Stimulated activated CD8-positive, alpha-beta memory T cell treated with anti-CD3 and anti-CD28 coated beads, Interleukin-7, amount 100 ng/mL, for 4 hours (primary cell): ENCODE measurements at places on chromosomes 1 and 21.

DNA sequence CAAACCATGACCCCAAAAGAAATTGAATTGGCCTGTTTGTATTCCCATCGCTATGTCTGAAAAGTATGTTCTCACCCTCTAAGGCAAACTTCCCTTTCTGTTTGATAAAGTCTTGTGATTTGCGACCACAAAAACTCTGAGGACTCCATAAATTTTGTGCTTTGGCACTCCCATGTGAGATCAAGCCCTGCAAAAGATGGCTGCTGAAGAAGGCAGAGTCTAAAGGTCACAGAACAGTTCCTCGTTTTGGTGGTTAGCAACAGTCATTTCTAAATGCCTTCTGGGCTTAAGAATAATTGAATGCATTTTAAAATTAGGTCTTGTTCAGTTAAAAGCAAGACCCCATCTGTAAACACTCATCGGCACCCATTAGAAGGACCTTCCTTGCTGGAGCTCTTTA, 441.6 kb downstream of the OMA1 start:
- DNase-seq = no peak

GRCh38 chr1:84166797-84167196, 22.7 kb downstream of the PRKACB start:
- DNase-seq = no peak

DNA sequence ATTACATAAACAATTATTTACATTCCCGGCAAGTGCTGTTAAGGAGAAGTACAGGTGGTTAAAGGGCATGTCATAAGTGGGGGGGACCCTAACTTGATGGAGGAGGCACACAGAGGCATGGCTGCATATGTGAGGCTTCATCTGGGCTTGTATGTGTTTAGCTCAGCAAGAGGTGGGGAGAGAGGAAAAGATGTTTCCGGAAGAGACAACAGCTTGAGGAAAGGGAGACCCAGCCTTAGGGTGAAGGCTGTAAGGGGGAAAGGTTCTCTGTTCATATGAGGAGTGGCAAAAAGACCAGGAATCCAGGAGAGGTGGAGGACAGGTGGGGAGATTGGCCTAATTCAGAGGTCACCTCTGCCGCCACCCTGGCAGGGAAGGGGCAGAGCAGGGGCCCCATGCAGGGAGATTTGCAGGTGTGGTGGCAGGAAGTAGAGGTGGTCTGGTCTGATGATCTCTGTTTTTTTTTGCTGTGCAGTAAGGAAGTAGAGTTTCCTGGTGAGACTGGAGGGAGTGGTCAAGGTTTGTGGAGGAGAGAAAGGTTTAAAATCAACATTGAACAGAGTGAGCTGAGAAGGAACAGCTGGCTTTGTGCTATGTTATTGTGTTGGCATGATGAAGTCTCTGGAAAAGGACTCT, 9.0 kb downstream of the TRAF5 start:
- no peak for DNase-seq

DNA sequence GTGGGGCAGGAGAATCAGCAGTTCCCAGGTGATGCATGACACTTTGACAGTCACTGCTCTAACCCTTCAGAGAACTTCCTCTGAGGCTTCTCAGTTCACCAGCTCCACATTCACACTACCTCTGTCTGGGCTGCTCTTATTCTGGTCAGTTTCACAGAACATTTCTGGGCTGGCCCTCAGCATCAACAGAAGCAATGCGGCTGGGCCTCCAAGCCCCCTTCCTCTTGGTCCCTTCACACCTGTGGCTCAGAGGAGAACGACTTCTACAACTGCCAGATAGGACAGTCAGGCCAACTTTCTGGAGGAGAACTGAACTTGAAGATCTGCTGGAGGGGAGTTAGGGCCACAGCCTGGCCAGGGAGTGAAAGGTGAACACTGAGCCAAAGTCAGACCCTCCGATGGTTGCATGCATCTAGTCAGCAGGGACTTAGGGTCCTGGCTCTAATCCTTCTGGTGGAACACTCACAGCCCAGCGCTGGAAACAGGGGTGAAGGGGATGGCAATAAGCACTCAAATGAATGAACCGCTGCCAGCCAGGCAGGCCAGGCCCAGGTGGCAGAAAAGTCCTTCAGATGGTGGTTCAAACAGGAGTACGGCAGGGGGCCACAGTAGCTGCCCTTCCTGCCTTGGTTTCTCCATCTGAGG, 274.1 kb downstream of the FOXD2 start:
- DNase-seq = no peak

GRCh38 chr1:199403531-199404116, 623.9 kb upstream of the NR5A2 start:
- DNase-seq = no peak

DNA sequence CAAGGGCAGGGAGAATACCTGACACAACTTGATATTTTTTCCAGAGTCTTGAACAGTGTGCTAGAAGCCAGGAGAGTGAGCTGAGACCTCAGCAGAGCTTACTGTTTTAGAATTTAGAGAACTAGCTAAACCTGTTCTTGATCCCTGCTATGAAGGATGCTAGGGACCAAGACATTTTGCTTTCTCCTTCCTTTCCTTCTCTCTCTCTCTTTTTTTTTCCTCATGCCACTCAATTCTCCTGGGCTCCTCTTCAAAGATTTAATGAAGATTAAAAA, 99.0 kb downstream of the NGF start:
- DNase-seq = no peak

- DNase-seq = no peak
These were observed 25.8 kb downstream of the KCNN3 start for GRCh38 chr1:154844297-154844681.
